ENCODE measurements at places on chromosomes 7 and 10.

- no peak for DNase-seq
Observed at GRCh38 chr10:22656036-22656435, 58.3 kb downstream of the PIP4K2A start.

DNA sequence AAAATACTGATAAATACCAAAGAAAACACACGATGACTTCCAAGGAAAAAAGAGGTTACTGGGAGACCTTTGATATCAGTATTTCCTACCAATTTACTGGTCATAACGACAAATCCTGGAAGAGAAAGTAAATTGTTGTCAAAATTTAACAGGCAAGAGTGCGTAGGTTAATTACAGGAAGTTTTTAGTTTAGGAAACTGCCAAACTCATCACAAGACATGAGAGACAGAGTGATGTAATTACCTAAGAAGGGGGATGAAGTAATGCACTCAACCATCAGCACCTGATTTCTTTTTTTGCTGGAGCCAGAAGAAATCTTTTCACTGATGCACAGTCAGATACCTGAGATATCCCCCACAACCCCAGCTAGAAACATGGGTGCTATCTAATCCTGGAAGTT lies 16.8 kb downstream of the MACC1 start:
- no peak for DNase-seq

- DNase-seq: no peak
Observed at GRCh38 chr7:142153400-142153799, 41.9 kb downstream of the MGAM2 start.

GRCh38 chr7:98826387-98826786 lies 43.4 kb downstream of the TMEM130 start:
- no peak for DNase-seq

- no peak for DNase-seq
Observed at GRCh38 chr10:52252307-52252706, 61.8 kb upstream of the DKK1 start.

All from stimulated activated CD8-positive, alpha-beta memory T cell treated with anti-CD3 and anti-CD28 coated beads, Interleukin-4, amount 100 ng/mL, for 1 hour (primary cell).